ENCODE measurements at places on chromosomes 6 and 20. TPM values are rescaled to one million over a fixed set of nuclear protein-coding genes. Genes with fewer than 3 reads are reported as not detected.
A peak's percentile ranks its signal among the peaks of the same experiment; 100 is the strongest.

DNA sequence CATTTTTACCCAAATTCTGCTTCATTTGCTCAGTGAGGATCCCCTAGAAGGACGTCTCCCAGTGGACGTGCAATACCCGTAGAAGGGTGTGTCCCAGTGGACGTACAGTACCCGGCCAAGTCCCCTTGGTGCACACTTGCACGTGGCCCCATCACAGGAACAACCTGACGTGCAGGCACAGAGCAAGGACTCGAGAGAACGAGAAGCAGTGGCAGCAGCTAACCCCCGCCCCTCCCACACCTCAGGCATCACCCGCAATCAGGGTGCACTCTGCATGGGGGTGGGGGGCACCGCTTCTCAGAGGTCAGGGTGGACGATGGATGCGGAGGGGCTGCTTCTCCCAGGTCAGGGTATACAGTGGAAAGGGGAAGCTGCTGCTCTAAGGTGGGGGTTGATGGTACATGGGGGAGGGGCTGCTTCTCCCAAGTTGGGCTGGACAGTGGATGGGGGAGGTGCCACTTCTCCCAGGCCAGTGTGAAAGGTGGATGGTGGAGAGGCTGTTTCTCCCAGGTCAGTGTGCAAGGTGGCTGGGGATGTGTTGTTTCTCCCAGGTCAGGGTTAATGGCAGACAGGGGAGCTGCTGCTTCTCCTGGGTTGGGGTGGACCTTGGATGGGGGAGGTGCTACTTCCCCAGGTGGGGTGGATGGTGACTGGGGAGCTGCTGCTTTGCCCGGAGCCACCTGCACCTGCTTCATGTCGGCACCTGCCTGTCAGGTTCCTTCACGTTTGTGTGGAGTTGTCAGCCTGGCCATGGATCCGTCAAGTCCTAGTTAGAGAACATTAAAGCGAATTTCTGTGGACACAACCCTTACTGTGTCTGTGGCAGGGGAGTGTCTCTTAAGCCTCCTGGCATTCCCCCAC is 1.0 kb upstream of the THBS2 start:
- DNase-seq: peak; percentile 83

- DNase-seq: no peak
Observed at GRCh38 chr6:154165478-154165877, 126.4 kb downstream of the OPRM1 start.

DNA sequence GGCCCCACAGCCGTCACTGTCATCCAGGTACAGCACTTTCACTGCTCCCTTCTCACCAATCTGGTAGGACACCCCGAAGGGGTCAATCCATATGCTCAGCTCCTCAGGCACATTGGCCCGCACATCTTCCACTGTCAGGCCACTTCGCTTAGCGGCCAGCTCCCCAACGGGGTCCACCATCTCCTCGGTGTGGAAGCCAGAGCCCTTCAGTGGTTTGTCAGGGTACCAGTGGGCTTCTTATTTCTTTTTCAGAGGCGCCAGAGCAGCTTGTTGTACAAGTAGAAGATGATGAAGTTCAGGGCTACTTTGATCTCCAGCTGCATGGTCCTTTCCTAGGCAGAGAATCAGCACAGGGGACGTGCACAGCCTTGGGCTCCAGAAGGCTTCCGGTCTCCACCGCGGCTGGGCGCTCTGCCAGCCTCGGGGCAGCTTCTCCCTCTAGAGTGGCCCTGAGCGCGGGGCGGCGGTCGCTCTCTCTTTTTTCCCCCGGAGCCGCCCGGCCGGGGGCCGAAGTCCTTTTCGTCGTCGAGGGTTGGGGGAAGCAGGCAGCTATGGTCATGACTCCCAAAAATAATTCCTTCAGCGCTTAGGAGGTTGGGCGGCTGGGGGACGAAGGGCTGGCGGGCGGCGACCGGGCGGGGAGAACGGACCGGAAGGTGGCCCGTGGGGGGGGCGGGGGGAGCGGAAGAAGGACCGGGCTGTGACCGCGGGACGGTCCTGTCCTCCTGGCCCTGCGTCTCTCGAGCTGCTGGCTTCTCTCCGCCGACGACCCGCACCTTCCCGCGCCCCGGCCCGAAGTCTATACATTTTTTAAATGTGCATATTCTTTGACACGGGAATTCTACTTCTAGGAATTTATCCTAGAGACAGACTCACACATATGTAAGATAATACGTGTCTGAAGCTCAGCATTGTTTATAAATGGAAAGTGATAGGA is 6.5 kb upstream of the ZSCAN9 start:
- peak; percentile 91 for DNase-seq

DNA sequence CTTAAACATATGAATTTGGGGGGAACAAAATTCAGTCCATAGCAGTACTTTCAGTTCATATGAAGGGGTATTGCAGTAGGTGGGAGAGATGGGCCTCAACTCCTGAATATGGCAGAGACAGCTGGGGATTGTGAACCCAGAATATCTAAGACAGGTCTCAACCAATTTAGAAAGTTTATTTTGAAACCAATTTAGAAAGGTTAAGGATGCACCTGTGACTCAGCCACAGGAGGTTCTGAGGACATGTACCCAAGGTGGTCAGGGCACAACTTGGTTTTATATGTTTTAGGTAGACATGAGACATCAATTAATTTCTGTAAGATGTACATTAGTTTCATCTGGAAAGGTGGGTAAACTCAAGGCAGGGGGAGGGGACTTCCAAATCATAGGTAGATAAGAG is 59.5 kb downstream of the MYO6 start:
- DNase-seq: no peak

- no peak for DNase-seq
Observed at GRCh38 chr6:24460966-24461365, 28.4 kb downstream of the GPLD1 start.

GRCh38 chr6:43947860-43948259 is 177.8 kb downstream of the VEGFA start:
- DNase-seq: no peak

GRCh38 chr6:99364026-99364425 is 14.6 kb upstream of the FAXC start:
- DNase-seq: no peak

Gene FRS3
- total RNA-seq: 4.2 TPM

GRCh38 chr6:122136386-122136785 is 263.1 kb upstream of the HSF2 start:
- no peak for DNase-seq

Gene KCNQ5
- 1.3 TPM for total RNA-seq

Gene TNFRSF6B
- 7.0 TPM for total RNA-seq

- DNase-seq: no peak
Observed at GRCh38 chr6:84249724-84250123, 22.3 kb upstream of the CEP162 start.

DNA sequence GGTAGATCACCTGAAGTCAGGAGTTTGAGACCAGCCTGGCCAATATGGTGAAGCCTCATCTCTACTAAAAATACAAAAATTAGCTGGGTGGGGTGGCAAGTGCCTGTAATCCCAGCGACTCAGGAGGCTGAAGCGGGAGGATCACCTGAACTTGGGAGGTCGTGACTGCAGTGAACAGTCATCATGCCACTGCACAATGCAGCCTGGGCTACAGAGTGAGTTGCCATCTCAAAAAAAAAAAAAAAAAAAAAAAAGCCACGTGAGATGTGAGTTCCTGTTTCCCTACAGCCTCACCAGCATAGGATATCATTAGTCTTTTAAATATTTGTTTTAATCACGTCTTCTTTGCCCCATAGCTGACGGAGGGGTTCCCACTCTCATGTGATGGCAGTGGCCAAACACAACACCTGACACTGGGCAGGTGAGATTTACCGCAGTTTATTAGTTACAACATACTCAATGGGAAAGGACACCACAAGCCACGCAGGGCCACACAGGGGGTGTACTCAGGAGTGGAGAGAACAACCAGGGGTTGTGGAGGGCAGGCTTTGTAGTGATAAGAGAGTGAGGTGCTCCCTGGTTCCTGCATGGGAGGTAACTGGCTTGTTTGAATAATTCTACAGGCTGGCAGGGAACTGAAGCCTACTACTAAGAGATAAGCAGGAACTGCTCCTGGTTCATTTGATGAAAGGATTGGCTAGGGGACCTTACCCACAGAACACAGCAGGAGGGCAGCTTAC is 4.6 kb upstream of the LZTS3 start:
- DNase-seq: peak; percentile 17

Gene GPSM3
- 15.4 TPM for total RNA-seq

Gene OR12D3
- not detected for total RNA-seq

DNA sequence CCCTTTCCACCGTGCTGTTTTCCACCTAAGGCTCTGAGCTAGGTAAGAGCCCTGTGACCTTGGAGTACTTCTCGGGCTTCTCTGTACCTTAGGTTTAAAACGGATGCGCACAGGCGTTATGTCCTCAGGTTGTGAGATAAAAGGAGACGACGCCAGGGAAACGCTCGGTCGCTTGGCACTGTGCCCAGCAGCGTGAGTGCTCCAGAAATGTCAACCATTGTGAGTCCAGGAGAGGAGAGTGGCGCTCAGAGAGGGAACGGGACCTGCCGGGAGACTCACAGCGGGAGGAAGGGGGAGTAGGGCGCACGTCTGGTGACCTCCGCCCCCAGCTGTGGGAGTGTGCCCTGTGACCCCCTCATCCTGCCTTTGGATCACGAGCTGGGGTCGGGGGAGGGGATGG is 33.8 kb upstream of the SCRT2 start:
- DNase-seq: no peak

Gene LINC00237
- not detected for total RNA-seq

- no peak for DNase-seq
Observed at GRCh38 chr6:112330879-112331265, 16.3 kb upstream of the RFPL4B start.

Gene GPR6
- total RNA-seq: not detected

- DNase-seq: peak; percentile 85
Observed at GRCh38 chr6:11094411-11094851, 797 bp downstream of the SMIM13 start.

Gene SULF2
- total RNA-seq: 141 TPM

Gene OPRL1
- total RNA-seq: 1.4 TPM

DNA sequence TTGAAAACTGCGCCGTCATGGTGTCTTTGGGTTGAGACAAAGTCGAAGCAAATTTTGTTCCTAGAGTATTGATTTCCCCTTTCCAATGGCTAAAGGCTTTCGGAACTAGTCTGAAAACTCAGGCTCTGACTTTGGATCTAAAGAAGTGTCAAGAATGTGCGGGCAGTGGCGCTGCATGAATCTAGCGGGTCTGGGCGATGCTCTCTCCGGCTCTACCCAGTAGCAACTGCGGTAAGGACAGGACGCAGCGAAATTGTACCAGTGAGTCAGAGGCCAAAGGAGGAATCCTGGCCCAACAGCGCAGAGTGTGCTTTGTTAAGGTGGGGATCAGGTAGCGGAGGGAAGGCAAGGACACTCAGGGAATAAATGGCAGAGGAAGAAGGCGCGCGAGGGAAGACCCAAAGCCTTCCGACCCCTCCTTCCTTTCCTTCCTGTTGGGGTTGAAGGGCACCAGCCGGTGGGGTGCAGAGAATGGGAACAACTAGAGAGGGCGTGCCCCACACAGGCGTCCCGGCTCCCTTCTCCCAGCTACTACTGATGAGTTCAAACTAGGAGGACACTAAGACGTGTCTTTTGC is 32.1 kb downstream of the HLA-F start:
- DNase-seq: no peak

GRCh38 chr6:140858381-140858971 is 1274.2 kb upstream of the GJE1 start:
- DNase-seq: no peak

Gene RBCK1
- 46.7 TPM for total RNA-seq

Gene EPPIN
- not detected for total RNA-seq

Gene MDFI
- 5.4 TPM for total RNA-seq

- DNase-seq: no peak
Observed at GRCh38 chr20:11281240-11281639, 607.4 kb upstream of the JAG1 start.

DNA sequence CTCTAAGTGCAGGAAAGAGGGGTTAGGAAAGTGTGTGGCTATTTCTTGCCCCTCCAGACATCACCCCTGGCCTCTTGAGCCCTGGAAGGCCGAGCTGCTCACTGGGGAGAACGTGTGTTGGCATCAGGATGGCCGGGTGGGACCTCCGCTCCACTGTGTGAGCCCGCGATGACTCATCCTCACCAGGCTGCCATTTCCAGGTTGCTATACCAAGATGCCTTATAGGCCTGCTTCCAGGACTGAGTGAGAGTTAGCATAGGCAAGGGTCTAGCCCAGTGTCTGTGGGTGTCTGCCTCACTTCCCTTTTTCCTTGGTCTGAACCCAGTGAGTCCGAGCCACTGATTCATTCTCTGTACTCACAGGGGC is 105.0 kb downstream of the MRPL14 start:
- DNase-seq: peak; percentile 86

Gene CHRNA4
- total RNA-seq: not detected

- no peak for DNase-seq
Observed at GRCh38 chr6:108846628-108847027, 1.6 kb upstream of the ARMC2 start.

Gene TNFRSF21
- total RNA-seq: 4.0 TPM

Gene FHL5
- total RNA-seq: 37.9 TPM

Gene EYS
- total RNA-seq: not detected

DNA sequence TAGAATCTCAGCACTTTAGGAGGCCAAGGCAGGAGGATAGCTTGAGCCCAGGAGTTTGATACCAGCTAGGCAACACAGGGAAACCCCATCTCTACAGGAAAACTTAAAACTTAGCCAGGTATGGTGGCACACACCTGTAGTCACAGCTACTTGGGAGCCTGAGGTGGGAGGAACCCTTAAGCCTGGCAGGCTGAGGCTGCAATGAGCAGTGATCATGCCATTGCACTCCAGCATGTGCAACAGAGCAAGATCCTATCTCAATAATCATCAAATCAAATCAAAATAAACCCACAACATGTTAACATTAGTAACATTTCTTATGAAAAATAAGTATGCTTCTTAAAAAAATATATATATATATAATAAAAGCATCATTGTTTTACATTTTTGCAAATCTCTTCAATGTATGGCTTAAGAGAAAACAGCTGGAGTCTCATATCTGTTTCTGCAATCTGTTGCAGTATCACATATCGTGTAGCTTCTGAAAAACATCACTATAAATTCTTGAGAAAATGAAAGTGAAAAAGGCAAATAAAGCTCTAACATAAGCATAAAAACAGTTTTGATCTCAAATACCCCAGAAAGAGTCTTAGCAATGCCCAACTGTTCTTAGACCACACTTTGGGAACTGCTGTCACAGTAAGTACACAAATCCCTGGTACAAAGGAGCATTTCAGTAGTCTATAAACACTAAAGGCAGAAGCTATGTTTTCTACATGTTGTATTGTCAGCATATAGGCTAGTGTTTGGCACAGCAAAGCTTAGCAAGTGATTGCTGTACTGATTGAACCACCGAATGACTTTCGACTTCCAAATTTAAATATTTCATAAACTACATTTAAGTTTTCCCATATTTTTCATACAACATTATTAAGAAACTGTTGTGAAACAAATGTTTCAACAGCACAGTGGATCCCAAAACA is 8.0 kb downstream of the MMUT start:
- DNase-seq: no peak

DNA sequence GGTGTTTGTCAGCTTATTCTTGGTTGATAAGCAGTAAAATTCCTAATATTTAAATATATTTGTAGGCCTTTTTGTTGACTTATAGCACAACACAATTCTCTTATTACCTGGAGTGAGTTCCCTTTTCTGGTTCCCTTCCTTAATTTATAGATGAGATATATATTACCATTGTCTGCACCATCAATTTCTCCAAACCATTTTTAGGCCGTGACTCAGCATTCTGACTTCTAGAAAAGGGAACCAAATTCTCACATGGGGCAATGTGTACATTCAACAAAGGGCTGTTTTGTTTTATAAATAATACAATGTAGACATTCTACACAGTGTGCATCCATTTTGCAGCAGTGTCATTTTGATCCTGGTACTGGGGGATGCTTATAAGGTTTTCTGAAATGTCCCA is 52.8 kb downstream of the NCOA7 start:
- DNase-seq: no peak
